NCI-H524 (cell line): ENCODE measurements at places on chromosomes 5 and 9.

- peak; percentile 31 for DNase-seq
These were observed 104.2 kb downstream of the PPARGC1B start for GRCh38 chr5:149834246-149834855.

- peak; percentile 55 for DNase-seq
These were observed 11.3 kb upstream of the LHX2 start for GRCh38 chr9:124000161-124000783.

GRCh38 chr5:96121364-96121763 lies 159.7 kb upstream of the ELL2 start:
- no peak for DNase-seq

DNA sequence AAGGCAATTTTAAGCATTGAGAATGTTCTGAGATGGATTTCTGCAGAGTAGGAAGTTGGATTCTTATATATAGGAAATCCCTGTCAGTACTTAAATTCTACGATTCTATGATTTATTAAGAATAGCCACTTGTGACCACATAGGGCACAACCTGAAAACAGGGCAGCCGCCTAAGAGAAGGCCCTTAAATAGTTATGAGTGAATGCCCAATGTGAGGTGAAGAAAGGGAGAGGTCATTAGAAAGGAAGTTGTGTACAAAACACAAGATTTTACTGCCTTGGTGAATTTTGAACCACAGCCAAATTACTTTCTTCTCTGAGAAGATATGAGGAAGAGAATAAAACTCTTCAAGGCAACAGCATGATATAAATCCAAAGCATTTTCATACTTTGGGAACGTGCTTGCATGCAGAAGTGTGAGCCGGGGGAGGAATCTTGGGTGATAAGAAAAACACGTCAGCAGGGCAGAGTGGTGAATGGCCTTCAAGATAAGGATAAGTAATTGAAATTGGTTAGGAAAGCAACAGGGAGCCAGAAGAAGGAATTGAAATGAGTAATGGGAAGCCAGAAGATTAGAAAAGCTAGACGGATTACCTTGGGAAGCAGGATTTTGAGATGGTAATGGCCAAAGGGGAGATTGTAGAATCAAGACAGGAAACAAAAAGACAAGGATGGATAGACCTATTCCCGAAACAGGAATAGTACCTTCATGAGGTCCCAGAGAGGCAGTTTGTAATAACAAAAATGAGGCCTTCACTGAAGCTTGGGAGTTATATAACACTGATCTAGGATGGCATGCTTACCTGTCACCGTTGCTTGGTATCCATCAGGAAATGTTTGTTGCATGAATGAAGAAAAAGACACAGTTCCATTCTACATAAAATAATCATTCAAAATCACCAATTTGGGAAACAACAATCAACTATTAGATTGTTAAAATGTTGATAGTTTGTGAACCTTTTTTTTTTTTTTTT lies 244.3 kb downstream of the PDE4D start:
- DNase-seq: no peak

DNA sequence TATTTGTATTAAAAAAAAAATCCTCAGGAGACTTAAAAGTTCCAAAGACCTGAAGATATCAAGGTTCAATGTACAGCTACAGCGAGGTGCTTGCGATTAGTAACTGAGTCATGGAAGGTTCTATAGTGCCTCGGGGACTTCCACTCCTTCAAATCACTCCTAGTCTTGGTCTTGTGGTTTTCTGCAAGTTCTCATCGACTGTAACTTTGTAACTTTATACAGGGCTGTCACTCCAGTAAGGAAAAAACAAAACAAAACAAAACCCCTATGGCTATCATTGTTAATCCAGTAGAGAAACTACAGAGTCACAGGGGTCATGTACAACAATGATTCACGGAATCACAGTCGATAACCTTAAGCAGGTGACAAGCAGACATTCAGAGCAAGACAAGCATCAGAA lies 39.8 kb upstream of the SELENOP start:
- no peak for DNase-seq

- no peak for DNase-seq
These were observed 67.0 kb upstream of the TGFBR1 start for GRCh38 chr9:99037769-99038483.

DNA sequence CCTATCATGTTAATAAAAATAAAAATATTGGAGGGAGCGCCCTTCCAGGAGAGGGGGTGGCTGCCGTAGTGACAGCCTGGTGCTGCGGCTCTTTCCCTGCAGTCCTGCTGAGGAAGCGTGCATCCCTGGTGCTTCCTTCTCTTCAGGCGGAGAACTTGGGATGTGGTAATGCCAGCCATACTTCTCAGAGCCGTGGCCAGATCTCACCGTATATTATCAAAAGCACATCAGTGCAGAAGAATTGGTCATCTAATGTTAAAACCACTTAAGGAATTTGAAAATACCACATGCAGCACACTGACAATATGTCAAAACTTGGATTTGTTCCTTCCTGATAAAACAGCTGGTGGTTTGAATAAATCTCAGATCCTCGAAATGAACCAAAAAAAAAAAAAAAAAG lies 17.7 kb downstream of the C9orf40 start:
- DNase-seq: no peak

GRCh38 chr9:77673941-77674791 lies 26.0 kb upstream of the GNA14 start:
- DNase-seq: no peak

DNA sequence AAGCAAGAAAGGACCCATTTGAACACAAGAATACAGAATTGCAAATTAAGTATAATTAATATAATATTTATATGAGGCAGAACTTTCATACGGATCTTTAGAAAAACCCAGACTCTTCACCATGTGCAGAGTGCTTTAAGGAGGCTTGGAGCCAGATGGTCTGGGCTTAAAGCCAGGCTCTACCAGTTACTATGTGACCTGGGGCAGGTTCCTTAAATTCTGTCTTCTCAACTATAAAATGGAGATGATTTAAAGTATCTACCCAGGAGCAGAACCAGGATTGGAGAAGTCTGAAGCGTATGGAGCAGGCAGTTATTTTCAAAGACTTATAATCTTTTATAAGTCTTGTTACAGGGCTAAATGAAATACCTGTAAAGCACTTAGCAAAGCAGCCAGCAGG lies 202.1 kb downstream of the TSSK1B start:
- DNase-seq: peak; percentile 50

DNA sequence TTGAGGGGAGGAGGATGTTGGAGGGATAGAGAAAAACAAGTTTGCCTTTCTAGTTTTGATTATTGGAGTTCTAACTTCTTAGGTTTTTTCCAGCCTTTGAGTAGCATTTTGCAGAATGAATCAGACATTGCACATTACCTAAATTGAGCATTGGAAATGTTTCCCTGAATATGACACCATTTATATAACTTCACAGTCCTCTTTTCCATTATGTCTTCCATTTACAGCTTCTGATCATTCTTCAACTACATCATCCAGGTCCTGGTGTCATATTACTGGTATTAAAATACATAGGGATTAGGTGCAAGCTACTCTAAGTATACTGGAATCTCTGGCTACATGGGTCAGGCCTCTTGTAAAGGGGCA lies 286.1 kb downstream of the ARHGAP26 start:
- DNase-seq: no peak

DNA sequence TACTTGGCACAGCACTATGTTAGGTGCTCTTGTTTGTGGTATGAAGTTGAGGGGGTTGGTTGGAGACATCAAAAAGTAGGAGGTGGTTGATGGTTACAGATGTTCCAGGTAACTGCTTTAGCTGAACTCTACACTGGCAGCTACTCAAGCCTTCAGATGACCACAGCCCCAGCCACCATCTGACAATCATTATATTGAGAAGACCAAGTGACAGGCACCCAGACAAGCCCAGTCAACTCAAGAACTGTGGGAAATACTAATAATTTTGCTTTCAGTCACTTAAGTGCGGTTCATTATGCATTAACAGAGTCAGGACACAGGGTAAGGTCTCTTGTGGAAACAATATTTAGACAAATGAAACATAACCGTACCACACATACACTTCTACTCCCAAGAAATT lies 38.9 kb upstream of the SLIT3 start:
- DNase-seq: no peak

- peak; percentile 51 for DNase-seq
These were observed 10.1 kb downstream of the EEIG1 start for GRCh38 chr9:127970401-127971313.

DNA sequence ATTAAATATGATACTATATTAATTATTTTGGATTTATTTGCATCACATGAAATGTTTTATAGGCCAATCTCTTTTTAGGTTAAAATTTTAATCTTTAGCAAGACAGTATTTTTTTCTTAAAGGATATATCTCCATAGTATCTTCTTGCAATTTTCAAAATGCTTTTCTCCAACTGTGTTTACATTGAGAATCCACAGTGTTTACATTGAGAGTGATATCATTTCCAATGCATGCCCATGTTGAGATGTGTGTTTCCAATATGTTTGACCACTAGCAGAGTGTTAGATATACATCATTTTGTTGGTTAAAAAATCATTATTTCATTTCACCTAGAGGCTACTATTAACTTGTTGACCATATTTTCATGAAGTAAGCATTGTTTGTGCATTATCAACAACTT lies 17.3 kb downstream of the VCAN start:
- no peak for DNase-seq

DNA sequence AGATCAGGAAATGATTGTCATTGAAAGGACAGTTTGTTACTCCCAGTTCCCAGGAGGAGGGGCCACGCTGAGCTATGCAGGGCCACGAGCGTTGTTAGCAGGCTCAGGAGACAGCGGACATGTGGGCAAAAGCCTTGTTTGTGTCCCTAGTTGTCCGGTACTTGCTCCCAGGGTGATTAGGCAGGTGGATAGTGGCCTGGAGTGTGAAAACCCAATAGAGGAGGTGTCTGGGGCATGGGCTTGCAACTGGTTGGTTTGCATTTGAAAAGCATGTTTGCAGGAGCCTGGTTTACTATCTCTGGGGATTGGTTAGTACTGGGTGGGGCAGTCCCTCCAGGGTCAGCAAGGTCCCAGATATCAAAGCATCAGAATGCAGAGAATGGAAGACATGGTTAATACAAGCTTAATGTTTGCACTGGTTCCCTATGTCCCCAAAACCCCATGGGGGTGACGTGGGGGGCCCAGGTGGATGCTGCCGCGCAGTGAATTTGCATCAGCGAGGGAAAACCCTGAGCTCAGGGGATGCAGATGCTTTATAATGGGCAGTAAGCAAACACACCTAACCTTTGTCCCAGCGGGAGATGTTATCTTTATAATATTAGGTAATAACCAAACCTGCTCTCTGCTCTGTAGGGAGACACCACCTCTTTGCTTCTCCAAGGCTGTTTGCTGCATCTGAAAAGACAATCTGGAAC lies 39.7 kb downstream of the ROPN1L start:
- no peak for DNase-seq

DNA sequence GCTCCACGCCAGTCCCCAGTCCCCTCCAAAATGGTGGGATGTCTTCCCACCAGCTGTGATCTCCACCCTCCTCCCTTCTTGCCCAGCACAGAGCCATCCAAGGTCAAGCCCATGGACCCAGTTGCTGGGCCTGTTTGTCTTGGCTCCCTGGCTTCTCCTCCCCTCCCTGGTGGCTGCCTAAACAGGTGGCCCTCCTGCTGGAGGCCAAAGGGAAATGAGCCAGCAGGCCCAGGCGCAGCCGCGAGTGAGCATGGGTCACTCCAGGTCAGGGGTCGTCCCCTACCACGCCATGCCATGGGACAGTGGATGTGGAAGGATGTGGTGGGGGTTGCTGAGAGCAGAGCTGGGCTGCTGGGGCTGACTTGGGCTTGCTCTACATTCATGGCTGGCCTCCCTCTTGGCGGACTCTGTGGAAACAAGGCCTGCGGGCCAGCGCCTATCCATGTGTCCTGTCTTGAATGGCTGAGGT lies 33.6 kb downstream of the COL15A1 start:
- no peak for DNase-seq

DNA sequence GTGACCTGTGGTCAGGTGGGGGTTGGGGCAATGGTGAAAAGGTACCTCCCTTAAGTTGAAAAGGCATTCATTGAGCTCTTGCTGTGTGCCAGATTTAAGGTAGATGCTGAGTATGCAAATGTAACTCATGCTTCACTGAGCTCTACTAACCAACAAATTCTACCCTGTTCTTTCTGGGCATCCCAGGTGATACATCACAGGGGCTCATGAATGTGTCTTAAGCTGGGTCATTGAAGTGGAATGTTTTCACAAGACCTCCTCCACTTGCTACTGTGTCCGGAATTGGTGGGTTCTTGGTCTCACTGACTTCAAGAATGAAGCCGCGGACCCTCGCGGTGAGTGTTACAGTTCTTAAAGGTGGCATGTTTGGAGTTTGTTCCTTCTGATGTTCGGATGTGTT lies 362.8 kb upstream of the ZNF462 start:
- no peak for DNase-seq
